Stimulated activated CD4-positive, alpha-beta T cell treated with anti-CD3 and anti-CD28 coated beads, Interleukin-1b, Interleukin-23, amount 100 ng/mL, for 1 hour (primary cell): ENCODE measurements at places on chromosomes 1 and 21.

DNA sequence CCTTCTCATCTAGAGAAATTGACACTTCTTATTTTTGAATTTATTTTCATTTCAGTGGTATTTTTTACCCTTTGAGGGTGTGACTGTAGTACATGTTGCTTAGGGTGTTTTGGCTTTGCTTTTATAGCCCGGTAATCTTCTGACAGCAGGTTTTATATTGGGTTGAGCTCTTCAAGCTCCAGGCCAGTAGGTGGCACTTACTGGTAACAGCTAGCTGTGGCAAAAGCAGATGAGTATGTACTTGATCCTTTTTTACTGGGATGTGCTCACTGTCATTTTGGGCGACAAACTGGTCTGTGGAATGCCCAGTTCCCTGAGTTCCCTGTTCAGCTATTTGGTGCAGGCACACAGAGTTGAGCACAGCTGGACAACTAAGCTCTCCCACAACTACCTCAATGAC, 916.2 kb upstream of the B3GALT2 start:
- no peak for DNase-seq

DNA sequence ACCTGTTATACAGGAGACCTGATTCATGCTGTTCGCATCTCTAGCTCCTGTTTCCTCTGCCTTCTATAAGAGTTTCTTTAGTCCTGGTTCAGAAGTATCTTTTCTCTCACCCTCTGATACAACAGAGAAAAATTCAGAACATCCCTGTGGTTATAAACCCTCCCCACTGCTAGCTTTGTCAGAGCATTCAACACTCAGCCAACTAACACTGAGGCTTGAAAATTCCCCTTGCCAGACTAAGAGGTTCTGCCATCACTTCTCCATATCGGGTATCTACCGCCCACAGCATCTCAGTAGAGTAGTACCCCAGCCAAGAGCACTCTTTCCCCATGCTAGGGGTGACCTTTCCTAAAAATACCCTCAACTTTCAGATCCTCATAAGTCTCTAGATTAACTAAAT, 19.6 kb upstream of the PIK3R3 start:
- DNase-seq: no peak

GRCh38 chr1:44484155-44484688, 79.2 kb downstream of the RNF220 start:
- DNase-seq: no peak

DNA sequence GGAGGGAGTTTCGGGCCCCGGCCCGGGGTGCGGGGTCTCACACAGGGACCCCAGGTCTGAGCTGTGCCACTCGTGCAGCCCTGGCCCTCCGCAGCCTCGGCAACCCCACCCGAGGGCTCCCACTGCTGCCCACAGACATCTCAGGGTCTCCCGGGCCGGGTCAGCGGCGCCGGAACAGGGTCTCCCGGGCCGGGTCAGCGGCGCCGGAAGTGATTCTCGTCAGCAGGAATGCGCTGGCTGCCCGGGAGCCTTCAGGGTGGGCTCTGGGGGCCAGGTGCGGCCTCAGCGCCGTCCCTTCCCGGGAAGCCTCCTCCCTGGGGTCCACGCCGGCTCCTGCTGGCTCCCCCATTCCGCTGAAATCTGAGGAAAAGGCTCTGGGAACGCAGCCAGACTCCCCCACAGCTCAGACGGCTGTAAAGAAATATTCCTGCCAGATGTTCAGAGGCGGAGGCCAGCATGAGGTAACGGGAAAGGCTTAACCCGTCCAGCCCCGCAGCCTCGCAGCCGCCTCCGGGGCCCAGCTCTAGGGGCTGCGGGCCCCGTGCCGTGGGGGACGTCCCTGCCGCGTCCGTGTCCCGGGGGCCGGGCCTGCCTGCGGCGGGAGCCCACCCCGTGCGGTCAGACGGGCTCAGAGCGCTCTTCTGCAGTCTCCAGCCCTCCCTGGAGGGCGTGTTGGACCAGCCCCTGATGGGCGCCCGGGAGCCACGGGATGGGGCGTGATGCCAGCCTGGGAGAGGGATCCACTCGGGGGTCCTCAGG, 8.7 kb upstream of the COL6A1 start:
- DNase-seq: no peak

DNA sequence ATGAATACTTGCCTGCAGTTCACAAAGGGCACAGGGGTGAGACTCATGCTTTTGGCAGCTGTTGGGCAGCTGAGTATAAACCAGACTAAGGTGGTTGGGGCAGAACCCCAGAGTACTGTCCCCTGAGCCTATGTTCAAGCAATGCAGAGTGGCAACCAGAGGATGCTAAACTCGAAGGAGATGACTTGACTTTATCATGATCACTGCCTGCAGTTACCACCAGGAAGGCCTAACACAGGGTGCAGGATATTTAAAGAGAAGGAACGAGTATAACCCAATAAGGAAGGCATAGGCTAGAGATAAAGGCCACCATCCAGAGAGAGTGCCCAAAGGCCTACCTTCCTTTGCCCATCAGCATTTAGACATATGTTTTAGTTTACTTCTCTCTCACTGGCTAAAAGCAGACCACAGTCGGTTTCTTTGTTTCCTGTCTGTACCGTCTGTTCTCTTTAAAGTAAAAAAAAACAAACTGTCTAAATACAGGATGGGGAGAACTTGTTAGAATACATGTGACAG, 83.3 kb downstream of the MPZL1 start:
- no peak for DNase-seq

DNA sequence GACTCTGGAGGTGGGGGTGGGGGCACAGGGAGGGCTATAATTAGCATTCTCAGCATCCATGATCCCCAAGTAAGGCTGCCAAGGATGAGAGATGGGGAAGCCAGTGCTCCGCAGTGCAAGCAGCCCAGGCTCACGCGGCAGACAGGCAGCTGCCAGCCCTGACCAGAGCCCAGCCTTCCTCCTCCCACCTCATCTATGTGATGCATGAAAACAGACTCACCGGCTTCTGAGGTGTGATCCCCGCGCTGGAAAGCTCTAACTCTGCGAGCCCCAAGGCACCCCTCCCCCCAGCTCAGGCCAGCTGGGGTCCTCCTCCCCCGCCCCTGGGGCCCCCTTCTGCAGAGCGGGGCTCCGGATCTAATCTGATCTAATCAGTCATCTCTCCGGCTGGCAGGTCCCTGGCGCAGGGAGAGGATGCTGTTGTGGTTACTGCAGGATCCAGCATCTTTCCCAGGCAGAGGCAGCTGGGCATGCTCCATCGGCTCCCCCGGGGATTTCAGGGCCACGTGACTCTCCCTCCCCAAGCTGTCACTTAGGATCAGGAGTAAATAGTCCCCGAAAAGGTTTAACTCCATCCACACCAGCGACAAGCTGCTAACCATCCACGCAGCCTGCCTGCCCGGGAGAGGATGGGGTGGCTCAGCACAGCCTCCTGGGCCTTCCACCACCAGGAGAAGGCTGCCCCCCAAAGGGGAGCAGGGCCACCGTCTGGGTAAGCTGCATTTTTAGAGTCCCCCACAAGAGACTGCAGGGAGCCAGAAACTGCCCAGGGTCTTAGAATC, at the start of gene PLEKHA6:
PLEKHA6 (minus strand) TSS at position 456 of the 782 bp plus-strand sequence. CDS start 86,202 bp downstream, outside the sequence.
- no peak for DNase-seq

GRCh38 chr1:164759979-164760469, 201.0 kb downstream of the PBX1 start:
- no peak for DNase-seq

DNA sequence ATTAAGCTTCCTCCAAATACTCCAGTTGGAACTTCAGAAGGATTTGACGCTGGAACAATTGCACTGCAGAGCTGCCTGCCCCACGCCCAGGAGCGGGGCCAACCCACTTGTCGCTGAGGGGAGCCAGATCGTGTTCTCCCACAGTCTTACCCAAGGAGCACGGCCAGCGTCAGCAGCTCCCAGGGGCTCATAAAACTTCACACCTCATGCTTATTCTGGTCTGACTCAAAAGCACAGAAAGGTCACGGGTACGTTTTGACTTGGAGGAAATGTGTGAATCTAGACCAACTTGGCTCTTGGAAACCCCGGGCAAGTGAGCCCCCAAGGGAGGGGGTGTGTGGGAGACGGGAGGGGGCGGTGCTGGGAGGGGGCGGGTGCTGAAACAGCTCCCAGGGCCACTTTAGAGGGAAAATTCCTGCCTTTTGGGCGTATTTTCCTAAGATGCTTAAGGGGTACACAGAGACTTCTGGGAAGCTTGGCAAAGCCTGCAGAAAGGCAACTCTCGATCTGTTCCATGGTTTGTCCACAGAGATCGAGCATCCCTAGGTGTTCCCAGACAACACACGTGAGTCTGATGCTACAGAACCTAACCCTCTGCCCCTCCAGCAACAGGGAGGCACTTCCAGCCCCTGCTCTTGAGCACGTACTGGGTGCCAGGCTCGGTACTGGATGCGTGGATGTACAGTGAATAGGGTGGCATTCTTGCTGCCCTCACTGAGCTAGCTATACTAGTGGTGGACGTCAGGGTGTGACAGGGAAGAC, 98.9 kb downstream of the DHRS3 start:
- no peak for DNase-seq

- DNase-seq: no peak
These were observed 2.9 kb downstream of the RGS2 start for GRCh38 chr1:192811594-192812239.

DNA sequence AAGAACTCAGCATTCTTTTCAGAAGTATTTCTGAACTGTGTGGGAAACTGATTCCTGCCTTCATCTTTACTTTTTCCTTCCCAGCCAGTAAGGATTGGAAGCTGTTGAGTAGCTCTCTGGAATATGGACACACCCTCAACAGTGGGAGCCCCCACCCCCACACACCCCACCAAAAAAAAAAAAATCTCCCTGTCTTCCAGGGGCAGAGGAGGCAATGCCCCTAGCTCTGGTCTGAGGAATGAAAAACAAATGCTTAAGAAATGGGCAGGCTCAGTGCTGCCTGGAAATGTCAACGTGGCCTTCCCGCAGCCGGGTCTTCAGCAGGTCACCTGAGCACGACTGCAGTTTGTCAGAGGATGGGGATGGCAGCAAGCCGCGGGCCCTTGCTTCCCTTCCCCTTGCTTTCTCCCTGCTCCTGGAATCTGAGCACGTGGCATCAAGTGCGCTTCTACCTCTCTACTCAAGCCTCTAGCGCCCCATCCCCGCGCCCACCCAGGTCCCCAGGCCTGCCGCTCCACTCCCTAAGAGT, 479 bp downstream of the RGS16 start:
- DNase-seq: no peak

DNA sequence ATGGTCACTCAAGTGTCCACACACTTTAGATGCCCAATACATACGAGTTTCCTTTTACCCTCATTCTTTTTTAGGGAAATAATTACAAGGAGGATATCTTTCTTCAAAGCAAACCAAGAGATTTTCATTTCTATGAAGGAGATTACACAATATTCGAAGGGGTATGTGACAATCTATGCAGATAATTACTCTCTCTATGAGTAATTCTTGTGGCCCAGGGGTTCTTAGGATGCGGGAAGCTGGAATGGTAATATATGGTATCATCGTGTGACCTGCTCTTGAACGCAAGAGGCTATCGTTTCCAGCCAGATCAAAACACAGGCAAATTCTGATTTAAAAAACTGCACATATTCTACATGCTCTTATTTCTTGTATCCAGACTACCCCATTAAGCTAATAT, 14.6 kb downstream of the DSCAM start:
- no peak for DNase-seq

- no peak for DNase-seq
These were observed 984.2 kb downstream of the AMY1C start for GRCh38 chr1:104733866-104734265.

DNA sequence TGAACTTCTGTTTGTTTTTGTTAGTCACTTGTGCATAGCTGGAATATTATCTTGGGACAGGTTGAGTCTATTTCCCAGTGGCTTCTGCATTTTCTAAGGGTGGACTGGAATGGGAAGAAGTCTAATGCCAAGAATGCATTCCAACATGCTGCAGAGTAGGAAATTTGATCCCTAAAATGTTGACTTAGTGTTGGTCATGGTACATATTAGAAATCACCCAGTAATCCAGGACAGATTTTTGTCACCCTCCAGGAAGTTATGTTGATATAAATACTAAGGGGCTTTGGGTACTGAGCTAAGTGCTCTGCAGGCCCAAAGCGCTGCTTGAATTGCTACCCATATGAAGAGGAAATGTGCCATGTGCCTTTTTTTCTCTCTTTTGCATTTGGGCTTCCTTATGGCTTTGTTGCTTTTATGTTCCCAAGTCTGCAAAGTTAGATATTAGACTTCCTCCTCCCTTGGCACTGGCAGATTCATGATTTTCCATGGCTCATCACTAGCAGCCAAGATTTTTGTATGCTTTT, 10.0 kb downstream of the ARID1A start:
- no peak for DNase-seq

DNA sequence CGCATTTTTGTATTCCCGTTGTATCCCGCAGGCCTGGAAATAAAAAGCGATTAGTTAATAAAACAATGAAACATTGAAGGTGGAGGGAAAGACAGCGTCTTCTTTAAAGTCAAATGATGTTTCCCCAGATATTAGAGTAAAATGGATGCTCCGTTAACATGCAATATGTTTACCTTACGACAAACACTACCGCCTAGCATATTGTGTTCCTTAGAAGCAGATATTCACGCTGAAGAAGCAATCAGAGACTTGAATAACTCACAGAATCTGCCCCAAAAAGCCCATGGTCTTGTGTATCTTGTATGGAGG, 583 bp upstream of the B4GALT3 start:
- no peak for DNase-seq

DNA sequence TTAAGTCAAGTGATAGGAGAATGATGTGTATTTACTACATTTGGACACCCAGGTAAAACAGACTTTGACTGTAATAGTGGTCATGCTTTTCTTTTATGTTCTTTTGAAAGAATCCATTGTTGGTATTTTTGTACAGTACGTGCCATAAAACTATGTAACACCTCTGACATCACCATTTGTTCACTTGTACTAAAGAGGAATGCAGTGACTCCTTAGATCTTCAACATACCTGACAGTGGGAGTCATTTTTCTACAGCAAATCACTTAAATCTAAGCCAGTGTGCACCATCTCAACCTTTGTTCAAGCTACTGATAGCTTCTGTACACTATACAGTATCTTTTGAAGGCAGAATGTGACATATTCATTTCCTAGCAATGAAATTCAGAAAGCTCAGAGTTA, 6.3 kb upstream of the PLD5 start:
- no peak for DNase-seq

- no peak for DNase-seq
These were observed 72.7 kb downstream of the DIRAS3 start for GRCh38 chr1:67977756-67978155.
